ENCODE measurements at places on chromosomes 7 and 10.

DNA sequence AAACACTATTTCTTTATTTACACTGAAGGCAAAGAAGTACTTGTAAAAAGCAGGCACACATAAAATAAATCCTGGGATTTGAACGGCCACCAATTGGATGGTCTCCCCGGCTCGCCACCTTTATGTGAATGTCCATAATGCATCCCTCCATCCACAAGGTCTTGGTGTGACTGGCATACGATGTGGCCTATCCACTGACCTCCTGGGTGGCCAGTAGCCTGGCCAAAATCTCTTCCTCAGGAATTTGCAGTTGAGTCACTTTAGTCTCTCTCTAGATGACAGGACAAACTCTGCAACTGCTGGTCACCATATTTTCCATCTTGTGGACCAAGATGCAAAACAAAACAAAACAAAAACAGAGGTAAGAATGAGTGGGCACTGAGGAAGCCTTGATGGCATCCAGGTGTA is 39.1 kb downstream of the CDK1 start:
- DNase-seq, result no peak

DNA sequence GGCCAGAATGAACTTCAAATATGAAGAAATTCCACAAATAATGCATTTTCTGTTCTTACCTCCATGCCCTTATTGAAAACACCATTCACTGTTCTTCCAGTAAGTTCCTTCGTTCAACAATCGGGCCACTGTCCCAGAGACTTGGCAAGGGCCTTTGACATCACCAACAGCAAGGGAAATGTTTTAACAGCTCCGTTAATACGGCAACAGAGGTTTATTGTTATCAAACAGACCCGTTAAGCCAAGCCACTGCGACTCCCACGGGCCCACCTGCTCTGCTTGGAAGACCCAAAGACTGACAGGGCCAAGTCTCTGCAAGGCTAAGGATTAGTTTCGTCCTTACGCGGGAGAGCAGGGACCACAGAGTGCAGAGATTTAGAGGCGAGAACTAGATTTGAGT is 43.4 kb upstream of the LYZL1 start:
- no peak for DNase-seq

- no peak for DNase-seq
These were observed 50.2 kb downstream of the TFAM start for GRCh38 chr10:58435297-58435985.

GRCh38 chr7:35334506-35334905 is 80.6 kb upstream of the TBX20 start:
- no peak for DNase-seq

- no peak for DNase-seq
These were observed 63.7 kb downstream of the CARD11 start for GRCh38 chr7:2979951-2980350.

- no peak for DNase-seq
These were observed 1217.8 kb upstream of the LRRTM3 start for GRCh38 chr10:65708057-65708456.

DNA sequence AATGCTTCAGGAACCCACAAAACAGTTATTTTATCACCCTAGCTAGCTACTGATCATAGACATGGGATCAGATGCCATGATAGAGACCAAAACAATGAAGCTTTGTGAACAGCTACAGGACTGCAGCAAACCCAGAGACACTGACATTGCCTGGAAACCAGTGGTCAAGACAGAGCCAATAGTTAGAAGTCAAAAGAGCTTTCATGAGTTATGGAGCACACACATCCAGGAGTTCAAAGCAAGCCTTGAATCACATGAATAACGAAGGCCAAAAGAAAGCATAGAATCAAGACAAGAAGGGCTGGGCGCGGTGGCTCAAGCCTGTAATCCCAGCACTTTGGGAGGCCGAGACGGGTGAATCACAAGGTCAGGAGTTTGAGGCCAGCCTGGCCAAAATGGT is 34.5 kb upstream of the GSAP start:
- DNase-seq, result no peak

DNA sequence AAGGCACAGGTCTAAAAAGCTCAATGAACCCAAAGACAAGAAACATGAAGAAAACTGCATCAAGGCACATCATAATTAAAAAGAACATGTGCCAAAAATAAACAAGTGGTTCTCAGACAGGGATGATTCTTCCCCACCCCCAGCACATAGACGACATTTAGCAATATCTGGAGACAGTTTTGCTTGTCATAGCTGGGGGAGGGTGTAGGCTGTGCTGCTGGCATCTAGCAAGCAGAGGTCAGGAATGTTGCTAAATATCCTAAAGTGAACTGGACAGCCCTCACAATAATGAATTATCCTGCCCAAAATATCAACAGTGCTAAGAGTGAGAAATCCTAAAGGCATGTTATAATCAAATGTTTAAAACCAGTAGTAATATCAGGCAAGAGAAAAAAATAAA is 122.6 kb downstream of the MICU1 start:
- DNase-seq, result no peak

DNA sequence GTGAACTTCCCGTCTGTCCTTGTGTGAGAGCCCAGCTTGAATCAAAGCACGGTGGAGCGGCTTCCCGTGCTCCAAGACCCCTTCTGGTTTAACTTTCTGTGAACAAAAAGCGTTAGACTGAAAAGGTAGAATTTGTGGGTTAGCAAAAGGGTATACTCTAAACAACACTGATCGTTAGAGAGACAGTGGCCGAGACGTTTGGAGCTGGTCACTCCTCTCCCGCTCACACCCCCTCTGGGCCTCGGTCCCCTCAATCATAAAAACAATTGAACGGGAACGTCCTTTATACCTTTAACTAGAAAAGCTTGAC is 502 bp downstream of the PRKRIP1 start:
- DNase-seq, result no peak

- no peak for DNase-seq
These were observed 92.2 kb upstream of the EFCAB10 start for GRCh38 chr7:105673367-105674084.

DNA sequence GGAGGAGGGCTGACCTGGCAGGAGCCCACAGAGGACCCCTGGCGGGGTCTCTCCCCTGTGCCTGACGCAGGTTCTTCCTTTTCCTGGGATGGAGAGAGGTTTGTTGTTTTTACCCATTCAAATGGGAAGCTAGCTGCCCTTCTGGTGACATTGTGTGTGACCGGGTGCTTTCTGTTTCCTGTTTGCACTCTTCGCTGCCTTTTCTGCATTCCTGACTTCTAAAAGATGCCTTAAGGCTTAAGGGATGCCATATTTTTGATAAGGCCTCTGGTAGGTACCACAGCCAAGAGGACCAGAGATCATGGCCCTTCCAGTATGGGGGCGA is 20.3 kb downstream of the ZNF783 start:
- DNase-seq, result no peak

DNA sequence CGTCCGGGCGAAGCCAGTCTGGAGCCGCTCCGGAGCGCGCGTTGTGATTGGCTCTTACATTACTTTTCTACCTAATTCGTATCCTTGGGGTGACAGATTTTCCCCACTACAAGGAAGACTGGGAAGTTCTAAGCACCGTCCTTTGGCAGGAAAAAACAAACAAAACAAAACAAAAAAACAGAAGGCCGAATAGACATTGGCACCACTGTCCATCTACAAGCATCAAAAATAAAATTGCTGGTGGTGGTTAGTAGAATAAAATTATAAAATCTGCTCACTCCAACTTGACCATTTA is 651 bp upstream of the SKAP2 start:
- DNase-seq, result no peak

DNA sequence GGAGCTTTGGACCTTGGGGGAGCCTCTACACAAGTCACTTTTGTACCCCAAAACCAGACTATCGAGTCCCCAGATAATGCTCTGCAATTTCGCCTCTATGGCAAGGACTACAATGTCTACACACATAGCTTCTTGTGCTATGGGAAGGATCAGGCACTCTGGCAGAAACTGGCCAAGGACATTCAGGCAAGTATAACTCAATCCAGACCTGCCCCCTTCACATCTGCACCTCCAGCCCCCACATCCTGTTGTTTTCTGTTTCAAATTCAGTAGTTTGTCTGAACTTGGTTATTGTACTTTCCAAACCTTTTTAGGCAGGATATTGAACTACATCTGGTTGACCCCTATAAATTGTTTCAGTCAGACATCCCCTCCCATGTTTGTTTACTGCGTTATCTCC is 62.4 kb upstream of the CC2D2B start:
- no peak for DNase-seq

- DNase-seq, result no peak
These were observed 71.6 kb upstream of the BAIAP2L1 start for GRCh38 chr7:98472521-98472954.

Data from liver (tissue), 10 donors.